Left renal cortex interstitium (tissue), 4 donors: ENCODE measurements at places on chromosomes 2 and 18.

GRCh38 chr18:47997338-47997780 lies 66.9 kb upstream of the SMAD2 start:
- no peak for DNase-seq

DNA sequence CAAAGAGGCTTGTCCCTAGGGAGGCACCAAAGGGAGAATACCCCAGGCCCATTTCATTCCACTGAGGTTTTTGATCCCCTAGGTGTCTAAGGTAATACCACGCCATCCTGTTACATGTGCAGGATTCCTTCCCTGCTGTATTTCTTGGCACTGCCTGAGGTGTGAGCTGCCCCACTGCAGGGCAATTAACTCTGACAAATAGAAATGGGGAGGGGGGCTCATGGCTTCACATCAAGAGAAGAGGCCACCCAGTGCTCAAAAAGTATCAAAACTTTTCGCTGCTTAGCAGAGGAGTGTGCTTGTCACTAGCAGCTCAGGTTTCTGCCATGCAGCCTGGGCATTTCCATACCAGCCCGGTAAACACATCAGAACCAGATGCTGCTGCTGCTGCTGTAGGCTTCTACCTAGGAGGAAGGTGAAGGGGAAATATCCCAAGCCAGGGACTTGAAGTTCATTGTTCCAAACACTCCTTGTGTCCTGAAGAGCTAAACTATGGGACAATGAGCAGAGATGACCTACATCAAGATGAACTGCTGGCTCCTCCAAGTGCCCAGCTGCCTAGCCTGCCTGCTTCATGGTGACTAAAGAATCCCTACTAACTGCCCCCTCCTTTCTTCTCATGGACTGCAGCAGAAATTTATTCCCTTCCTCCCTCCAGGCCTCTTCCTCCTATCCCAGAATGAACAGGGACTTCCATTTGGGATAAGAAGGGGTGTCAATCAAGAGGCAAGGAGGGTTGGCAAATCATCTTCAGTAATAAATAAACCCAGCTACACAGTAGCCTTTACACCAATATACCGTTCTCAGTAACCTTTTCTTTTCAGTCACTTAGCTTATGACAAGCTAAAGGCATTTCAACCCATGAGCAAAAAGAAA lies 16.4 kb downstream of the POU3F3 start:
- DNase-seq: no peak

DNA sequence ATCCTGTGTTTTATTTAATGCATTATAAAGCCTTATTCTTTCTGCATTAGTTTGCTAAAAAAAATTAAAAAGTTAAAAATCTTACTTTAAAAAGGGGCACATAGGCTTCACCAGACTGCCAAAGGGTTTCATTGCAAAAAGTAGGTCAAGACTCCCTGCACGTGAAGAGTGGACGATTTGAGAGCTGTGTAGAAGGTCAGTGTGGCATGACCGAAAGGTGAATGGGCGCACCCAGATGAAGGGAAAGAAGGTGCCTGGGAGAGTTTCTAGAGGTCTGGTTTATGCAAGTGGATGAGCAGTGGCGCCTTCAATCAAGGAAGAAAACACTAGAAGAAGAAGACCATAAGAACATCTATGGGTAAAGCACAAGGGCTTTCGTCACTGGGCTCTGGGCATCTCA lies 111.0 kb downstream of the SP3 start:
- DNase-seq: no peak

DNA sequence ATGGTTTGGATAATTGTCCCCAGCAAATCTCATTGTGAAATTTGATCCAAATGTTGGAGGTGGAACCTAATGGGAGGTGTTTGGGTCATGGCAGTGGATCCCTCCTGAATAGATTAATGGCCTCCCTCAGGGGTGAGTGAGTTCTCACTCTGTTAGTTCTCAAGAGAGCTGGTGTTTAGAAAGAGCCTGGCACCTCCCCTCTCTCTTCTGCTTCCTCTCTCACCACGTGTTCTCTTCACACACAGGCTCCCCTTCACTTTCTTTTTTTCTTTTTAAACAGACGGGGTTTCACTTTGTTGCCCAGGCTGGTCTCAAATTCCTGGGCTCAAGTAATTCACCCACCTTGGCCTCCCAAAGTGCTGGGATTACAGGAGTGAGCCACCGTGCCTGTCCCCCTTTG lies 111.6 kb upstream of the LTBP1 start:
- no peak for DNase-seq

DNA sequence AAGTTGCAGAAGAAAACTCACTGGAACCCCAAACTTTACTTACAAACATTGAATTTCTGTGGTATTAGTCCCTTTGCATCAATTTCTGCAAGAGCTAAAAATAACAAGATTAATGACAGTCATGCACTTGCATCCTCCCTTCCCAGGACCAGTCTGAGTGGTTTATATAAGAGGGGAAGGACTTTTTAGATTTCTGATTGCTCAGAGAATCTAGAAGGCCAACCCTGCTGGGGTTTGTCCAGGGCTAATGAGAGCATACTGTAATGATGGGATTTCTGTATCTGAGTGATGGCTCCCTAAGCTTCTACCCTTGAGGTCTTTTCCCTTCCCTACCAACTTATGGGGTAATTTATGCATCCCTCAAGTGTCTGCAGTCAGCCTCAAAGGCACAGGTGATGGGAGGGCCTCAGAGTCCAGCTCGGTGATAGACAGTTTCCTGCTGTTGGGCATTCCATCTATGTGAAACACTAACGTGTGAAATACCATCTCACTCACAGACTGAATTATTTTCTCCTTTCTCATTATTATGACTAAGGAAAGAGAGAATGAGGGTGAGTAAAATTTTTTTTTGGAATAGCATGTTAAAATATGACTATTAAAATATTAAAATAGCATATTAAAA lies 556.3 kb downstream of the RIT2 start:
- no peak for DNase-seq

DNA sequence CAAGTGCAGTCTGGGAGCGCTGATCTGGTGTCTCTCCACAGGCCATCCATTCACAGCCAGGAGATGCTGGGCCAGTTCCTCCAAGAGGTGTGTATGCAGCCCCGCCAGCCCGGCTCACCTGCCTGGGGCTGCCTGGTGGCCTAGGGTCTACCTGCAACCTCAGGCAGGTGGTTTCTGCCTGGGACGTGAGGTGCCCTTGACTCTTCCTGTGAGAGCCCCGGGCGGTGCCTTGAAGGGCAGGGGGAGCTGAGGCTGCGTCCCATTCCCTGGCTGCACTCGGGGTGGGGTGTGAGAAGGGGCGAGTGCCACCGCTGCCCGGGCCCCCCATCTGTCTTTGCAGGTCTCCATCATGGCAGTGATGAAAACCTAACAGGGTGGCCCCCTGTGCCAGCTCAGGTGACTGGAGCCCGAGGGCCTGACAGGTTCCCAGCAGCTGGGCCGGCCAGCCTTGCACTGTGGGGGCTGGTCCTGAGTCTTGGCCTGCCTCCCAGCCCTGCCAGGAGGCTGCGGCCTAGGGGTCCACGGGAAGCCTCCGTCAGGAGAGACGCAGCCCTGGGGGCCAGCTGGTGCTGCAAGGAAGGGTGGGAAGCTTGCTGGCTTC lies 11.9 kb downstream of the CAPN10 start:
- DNase-seq: no peak

DNA sequence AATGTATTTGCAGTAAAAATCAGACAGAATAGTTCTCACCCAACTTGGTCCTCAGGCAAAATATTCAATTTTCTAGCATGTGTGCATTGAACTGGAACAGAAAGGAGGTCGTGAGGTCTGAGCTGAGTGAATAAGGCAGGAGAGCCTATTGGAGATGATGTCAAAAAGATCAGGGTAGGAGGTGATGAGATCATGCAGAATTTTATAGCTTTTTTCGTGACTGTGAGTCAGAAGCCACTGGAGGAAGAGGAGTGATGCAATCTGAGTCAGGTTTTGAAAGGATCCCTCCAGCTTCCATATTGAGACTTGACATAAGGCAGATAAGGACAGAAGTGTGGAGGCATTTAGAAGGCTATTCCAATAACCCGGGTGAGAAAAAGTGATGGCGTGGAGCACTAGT lies 299.5 kb upstream of the SOX11 start:
- no peak for DNase-seq

GRCh38 chr2:172928756-172929155 lies 146.9 kb upstream of the MAP3K20 start:
- no peak for DNase-seq

DNA sequence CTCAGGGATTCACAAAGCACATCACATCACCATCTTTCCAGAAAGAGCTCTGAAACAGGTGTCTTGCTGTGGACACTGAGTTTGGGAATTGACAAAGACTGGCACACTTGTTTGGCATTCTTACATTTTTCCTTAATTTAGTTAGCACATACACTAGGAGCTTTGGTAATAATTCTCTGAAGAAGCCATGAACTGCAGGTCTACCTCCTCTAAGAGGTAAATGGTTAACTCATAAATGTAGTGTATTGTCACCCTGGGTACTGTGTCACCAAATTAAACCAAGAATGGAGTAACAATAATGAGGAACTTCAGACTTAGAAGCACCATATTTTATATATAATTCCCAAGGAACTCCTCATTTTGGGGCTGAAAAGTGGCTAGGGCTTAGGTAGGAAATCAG lies 22.6 kb downstream of the EIF4E2 start:
- DNase-seq: no peak

DNA sequence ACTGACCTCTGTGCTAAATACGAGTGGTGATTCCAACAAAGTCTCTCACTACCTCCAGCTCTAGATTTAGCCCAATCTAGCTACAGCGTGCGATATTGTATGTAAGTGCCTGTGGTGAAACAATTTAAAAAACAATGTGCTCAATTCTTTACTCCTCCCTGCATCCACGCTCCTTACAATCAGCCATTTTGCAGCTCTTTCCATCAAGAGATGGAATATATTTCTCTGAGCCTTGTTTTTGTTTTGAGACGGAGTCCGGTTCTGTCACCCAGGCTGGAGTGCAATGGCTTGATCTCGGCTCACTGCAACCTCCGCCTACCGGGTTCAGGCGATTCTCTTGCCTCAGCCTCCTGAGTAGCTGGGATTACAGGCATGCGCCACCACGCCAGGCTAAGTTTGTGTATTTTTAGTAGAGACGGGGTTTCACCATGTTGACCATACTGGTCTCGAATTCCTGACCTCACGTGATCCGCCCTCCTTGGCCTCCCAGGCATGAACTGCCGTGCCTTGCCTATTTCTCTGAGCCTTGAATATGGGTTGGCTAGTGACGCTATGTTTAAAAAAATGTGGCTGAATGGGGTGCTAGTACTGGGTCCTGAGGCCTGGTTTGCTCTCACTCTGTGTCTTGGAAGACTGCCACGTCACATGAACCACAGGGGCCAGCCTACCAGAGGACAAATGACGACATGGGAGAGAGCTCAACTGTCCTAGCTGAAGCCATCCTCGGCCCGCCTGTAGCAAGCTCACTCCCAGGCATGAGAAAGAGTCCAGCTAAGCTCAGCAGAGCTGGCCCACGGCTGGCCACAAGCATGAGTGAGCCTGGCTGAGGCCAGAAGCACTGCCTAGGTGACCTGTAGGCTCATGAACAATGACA lies 14.8 kb downstream of the WDFY1 start:
- no peak for DNase-seq

GRCh38 chr2:106314444-106314843 lies 120.3 kb upstream of the UXS1 start:
- DNase-seq: no peak

DNA sequence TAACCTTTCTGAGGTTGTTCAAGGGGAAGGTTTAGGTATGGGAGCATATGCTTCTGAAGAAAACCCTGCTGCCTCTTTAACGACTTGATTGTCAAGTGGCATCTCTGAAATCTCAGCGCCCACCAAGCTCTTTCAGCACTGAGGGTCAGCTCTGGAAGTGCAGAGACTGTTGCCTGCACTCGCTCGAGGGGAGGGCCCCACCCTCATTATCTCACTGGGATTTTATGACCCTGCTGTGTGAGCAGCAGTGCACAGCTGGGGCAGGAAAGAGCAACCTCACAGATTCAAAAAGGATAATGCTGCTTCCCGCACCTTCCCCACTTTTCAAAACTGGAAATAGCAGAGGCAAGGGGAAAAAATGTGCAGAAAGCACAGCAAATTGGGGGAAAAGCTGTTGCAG lies 56.9 kb upstream of the SPRED2 start:
- no peak for DNase-seq

DNA sequence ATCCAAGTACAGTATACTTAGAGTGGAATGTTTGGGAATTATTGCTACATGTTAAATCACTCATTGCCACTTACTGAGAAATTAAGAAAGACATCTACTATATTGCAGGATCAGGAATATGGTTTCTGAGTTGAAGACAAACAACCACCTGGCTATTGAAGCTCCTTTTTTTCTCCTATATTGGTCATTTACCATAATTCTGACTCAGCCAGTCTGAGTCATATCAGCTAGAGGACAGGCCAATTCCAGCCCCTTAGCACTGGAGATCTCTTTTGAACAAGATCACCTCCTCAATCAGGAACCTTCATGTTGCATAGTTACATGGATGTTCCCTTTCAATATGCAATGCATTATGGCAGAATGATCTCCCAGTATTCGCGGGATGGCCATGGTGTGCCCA lies 42.7 kb upstream of the CDH19 start:
- DNase-seq: no peak
